ENCODE measurements at places on chromosomes 5 and 9.

GRCh38 chr5:84614906-84615305, 230.2 kb upstream of the EDIL3 start:
- DNase-seq = no peak

DNA sequence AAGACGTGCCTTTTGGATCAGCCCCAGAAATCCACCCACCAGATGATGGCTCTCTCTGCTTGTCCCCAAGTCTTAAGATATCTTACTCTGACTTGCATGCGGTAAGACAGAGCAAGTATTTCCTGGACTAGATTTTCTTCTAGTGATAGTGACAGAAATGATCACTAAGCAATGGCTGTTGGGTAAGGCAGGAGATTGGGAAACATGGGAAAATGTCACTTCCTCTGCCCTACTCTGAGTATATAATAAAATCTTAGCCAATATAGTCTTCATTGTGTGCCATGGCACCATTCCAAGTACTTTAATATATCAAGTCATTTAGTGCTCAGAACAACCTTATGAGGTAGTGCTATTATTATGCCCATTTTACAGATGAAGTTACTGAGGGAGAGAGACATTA, 31.0 kb upstream of the GNA14 start:
- DNase-seq = no peak

- DNase-seq = no peak
These were observed 72.4 kb upstream of the ICE1 start for GRCh38 chr5:5350101-5350500.

DNA sequence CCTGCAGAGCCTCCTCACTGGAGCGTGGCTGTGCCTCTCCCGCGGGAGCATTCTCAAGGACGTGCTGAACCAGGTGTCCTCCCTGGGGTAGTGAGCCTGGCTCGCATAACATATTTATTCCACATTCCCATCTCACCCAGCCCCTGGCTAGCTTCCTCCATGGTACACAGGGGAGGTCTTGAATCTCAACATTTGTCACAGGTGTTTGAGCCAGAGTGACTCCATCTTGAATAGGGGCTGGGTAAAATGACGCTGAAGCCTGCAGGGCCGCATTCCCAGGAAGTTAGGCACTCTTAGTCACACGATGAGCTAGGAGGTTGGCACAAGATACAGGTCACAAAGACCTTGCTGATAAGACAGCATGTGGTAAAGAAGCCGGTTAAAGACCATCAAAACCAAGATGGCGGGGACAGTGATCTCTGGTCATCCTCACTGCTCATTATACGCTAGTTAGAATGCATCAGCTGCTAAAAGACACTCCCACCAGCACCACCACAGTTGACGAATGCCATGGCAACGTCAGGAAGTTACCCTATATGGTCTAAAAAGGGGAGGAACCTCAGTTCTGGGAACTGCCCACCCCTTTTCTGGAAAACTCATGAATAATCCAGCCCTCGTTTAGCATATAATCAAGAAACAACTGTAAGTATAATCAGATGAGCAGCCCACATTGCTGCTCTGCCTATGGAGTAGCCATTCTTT, 273.8 kb upstream of the IRX4 start:
- DNase-seq = no peak

DNA sequence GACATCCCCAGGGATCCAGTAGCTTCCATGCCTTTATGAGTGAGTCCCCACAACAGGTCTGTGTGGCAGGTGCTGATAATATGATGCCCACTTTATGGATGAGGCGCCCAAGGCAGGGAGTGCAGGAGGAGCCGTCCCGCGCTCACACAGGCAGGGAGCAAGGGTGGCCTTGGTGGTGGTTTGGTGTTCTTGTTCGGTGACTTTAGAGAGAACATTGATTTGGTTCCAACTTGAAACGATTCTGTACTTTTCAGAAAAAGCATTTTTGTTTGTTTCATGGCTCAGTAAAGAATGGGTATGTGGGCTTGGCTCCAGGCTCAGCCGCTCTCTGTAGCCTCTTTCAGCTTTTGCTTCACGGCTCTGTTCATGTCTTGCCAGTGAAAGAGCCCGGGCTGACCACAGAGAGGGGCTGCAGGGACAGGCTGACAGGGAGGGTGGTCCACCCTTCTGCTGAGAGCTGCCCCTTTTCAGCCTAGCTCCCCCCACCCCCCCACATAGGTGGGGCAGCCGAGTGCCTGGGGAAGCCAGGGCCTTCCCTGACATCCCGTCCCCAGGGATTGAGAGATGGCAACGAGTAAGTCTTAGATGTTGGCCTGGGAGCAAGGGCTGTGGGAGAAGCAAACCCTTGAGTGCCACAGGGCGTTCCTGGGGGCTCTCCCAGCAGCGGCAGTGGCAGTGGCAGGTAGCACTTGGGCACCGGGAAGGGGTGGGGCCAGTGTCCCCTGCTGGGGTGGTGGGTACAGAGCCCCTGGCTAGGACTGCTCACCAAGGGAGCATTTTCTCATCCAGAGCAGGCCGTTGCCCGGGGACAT, 28.0 kb downstream of the NCS1 start:
- DNase-seq = no peak
